ENCODE measurements at places on chromosomes 6 and 20.

DNA sequence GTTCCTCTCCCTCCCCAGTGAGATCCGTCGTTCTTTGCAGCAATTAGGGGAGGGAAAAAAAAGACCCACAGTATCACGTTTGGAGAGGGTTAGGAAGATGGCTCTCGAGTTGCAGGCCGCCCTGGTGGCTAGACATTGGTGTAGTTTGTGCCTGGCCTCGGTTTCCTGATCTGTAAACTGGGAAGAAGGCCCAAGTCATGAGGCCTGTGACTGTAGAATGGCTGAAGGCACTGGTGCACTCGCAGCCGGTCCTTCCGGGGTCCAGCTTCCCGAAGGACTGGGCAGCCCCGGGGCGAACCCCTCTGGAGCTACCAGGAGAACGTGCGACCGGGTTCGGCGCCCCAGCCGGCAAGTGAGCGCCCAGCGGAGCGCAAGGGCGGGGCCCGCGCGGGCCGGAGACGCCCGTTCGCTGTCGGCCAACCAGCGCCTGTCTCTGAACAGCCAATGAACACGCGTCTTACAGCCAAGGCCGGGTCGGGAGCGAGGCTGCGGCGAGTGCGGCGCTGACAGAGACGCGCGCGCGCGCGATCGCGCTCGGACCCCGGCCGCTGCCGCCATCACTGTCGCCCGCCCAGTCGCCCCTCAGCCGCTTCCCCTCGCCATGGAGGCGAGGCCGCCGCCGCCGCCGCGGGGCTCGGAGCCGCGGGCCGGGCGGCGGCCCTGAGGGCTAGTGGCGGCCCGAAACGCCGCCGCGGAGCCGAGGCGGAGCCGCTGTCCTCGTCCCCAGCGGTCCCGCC lies at the start of gene PTPRA:
Gene PTPRA, plus strand, starts transcription at position 472 of the 737 bp plus-strand sequence. CDS start 90,797 bp downstream, outside the sequence.
- DNase-seq, result peak; percentile 65

DNA sequence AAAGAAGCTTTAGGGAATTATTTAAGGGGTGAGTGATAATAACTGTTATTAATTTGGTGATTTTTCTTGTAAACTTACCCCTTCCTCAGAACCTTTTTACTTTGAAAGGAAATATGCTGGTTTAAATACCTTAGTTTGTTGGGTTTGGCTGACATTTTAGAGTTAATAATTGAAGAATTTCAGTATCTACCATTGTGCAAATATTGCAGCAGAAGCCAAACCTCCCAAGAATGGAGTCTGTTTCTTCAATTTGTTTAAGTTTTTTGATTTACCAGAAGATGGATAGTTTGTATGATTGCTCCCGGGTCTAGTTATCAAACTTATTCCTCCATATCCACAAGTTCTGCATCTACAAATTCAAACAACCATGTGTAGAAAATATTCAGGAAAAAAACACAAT lies 77.1 kb downstream of the ATRN start:
- DNase-seq, result no peak

GRCh38 chr6:167927246-167927645 lies 70.2 kb upstream of the KIF25 start:
- no peak for DNase-seq

GRCh38 chr6:164252948-164253347 lies 838.4 kb downstream of the QKI start:
- DNase-seq, result no peak

DNA sequence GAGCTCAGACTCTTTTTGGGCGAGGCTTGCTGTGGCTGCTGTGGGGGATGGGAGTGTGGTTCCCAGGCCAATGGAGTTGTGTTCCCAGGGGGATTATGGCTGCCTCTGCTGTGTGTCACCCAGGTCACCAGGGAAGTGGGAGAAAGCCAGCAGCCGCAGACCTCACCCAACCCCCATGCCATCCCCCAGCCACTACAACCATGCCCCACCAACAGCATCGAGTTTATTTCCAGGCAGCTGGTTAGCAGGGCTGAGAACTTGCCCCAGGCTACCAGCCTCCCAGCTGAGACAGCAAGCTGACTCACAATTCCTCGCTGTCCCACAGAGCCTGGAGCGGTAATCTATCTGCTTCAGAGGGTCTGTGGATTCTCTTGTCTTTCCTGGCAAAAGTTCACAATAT lies 331.7 kb downstream of the FRK start:
- DNase-seq, result no peak

- DNase-seq, result no peak
These were observed 75.4 kb upstream of the INSM1 start for GRCh38 chr20:20292472-20292871.

Data from NCI-H2107 (cell line).